ENCODE measurements at places on chromosomes 7 and 10. TPM values are rescaled to one million over a fixed set of nuclear protein-coding genes. Genes with fewer than 3 reads are reported as not detected.

Gene COL17A1
- not detected for total RNA-seq

Gene HOXA7
- total RNA-seq = not detected

Gene ANXA8L1
- total RNA-seq = not detected

Gene PRPS1L1
- not detected for total RNA-seq

Gene ADCK2
- total RNA-seq = 22.1 TPM

Gene SDK1
- total RNA-seq = 2.0 TPM
